ENCODE measurements at places on chromosomes 16 and 17. TPM values are rescaled to one million over a fixed set of nuclear protein-coding genes. Genes with fewer than 3 reads are reported as not detected.

TOP2A gene
- 39.9 TPM for total RNA-seq

KCNH4 gene
- total RNA-seq: not detected

DNA sequence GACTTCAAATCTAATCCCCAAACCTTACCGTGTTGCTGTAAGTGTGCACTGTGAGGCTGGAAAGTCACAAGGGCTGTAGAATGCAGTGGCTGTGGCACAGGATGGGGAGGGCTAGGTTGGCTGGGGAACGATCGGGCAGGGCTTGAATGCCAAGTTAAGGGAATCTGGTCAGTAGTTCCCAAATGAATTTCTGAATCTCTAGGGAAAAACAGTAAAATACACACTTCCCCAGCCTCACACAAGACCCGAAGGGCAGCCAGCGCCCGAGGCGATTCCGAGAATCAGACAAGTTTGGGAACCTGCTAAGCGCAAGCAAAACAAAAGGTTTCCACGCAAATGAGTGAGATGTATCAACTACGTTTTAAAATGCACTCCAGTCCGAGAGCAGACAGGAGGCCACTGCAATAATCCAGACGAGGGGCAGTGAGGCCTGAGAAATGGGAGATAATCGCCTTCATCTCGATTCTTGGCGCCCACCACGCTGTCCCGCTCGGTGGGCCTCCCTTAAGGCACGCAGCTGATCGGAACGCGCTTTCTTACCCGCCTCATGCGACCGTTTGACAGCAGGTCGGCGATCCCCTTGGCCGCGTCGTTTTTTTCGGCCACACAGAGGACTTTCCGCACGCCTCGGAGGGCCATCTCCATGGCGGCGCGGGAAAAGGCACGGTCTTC lies 599 bp downstream of the TOP3A start:
- peak; percentile 27 for DNase-seq

GRCh38 chr17:12395733-12396354 lies 269.8 kb upstream of the MYOCD start:
- DNase-seq: peak; percentile 39

DNA sequence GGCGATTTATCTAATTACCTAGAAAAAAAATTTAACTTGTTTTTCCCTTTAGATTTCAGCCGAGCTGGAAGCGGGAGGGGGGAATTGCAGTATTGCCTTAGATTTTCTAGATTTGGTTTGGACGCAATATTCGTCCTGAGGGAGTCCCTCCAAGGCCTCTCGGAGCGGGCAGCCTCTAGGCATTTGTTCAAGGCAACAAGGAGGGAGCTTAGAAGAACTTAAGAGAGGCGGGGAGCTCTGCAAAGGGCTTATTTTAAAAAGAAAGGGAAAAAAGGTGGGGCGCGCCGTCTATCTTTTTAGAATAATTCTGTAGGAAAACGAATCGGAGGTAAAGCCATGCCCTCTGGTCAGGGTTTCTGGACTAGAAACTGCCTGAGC lies 407 bp upstream of the TMEM94 start:
- DNase-seq: no peak

GRCh38 chr17:51947160-51947735 lies 211.3 kb downstream of the CA10 start:
- no peak for DNase-seq

DNA sequence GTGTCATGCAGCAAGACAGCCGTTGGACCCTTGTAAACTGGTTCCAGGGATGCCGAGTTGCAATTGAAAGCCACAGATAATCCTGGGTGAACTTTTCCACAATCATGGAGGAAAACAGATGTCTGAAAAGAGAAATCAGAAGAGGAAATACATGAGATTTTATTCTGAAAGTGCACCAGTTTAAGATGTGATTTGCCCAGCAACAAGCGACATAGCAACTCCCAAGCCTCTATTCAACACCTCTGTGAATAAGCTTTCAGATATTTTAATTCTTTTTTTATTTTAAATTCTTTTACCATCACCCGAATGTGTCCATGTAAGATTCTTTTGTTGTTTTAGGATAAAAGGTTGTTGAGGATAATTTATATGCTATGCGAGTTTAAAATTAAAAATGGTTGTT lies 46.0 kb downstream of the PKD1L3 start:
- no peak for DNase-seq
